GF-D8 (cell line): ENCODE measurements at places on chromosomes 5 and 9.

DNA sequence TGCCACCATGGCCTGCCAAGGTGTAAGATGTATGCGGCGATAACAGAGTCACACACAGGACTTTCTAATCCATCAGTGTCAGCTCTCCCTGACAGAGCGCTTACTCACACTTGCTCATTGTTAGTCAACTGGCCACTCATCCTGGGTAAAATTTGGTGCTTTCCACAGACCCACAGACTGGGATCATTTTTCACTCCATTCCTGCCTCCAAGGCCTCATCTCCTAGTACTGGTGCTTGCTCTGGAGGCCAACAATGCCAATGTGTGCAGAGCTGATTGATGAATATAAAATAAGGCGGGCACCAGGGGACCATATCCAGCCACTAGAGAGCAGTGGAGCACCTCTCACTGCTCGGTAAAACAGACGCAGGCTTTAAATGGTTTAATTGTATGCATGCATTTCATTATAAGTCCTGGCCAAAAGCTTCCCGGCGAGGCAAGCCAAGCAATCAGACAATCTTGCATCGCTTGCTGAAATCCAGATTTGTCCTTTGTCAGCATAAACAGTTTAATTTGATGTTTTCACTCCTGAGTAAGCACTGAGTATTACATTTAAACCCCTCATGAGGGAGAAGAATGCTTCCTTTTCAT is 22.3 kb downstream of the PSMB7 start:
- peak; percentile 32 for DNase-seq

- DNase-seq = no peak
These were observed 32.9 kb downstream of the ACER2 start for GRCh38 chr9:19441730-19442129.

GRCh38 chr9:121776001-121776738 is 124.7 kb downstream of the DAB2IP start:
- no peak for DNase-seq

DNA sequence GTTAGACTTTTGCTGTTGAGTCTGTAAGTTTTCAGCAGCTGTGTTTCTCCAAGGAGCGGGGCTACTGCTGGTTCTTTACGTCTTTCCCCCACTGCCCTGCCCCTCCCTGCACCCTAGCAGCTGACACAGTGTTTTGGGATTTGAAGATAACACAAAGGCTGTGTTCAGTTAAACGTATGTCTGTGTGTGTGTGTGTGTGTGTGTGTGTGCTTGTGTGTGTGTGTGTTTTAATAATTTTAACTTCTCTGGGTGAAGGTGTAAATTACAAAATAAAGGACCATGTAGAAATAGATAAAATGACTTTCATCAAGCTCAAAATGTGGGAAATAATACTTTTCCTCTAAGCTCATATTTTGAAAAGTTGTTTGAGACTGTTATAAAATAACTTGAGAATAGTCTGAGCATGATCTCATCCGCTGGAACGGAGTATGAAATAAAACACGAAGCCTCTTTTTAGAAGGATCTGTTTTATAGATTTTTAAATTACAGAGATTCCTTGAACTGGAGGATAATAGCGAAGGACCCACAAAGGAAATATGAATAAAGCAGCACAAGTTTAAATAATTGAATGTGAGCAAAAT is 10.9 kb downstream of the ABL1 start:
- DNase-seq = no peak

- DNase-seq = no peak
These were observed 21.2 kb upstream of the ROPN1L start for GRCh38 chr5:10420468-10420867.

DNA sequence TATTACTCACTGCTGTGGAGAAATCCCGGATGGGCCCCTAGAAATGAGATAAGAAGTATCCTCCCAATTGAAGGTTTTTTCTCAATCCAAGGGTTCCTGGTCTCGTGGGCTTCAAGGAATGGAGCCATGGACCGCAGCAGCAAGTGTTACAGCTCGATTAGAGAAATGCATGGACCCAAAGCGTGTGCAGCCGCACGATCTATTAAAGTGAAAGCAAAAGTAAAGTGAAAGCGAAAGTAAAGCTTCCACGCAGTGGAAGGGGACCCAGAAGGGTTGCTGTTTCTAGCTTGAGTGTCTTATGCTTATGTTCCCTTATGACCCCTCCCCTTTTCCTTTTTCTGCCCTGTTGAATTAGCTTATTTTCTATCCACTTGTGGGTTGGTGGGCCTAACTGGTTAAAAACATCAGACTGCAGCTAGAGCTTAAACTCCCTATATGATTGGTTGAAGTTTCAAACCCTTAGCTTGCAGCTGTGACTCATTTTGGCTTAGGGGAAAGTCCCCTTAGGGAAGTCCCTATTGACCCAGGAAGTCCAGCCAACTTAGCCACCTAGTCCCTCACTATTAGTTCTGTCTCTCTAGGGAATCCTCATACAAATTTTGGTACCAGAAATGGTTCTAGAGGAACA is 1111.8 kb downstream of the TAF11L14 start:
- peak; percentile 35 for DNase-seq
